NCI-H1417 treated with DMSO at 0.1 percent for 48 hours (cell line): ENCODE measurements at places on chromosomes 7 and 10.

- no peak for DNase-seq
Observed at GRCh38 chr7:151351027-151351426, 9.4 kb downstream of the NUB1 start.

DNA sequence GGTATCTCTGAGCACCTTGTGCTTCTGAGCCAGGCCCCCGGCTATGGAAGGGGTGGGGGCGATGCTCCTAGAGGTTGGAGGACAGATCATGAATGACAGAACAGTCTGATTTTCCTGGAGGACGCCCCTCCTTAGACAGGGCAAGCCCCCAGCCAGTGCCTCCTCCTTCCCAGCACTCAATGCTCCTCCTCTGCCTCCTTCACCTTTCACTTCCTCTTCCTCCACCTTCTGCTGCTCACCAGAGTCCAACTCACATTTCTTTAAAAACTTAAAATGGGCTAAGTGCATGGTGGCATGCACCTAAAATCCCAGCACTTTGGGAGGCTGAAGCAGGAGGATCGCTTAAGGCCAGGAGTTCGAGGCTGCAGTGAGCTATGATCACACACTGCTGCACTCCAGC is 71.1 kb upstream of the CUX1 start:
- DNase-seq: no peak

DNA sequence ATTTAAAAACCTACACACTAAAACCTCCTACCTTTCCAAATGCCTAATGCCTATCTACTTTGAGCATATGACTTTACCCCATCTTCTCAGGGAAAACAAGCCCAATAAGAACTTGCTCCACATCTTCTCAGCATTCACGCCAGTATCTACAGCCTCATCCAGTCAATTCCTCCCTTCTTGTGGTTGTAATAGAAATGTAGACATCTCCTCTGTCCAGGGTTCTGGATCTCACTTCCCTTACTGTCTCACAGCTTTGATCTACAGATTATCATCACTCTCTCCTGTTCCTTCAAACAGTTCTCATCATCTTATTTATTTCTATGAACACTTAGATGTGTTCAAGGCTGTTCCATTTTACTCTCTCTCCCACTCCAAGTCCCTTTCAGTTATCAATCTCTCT is 70.4 kb upstream of the NOBOX start:
- no peak for DNase-seq

GRCh38 chr10:110305767-110306451 is 1.2 kb upstream of the SMNDC1 start:
- DNase-seq: peak; percentile 33

GRCh38 chr10:109913306-109913892 is 9.9 kb downstream of the XPNPEP1 start:
- no peak for DNase-seq

- DNase-seq: no peak
Observed at GRCh38 chr7:105297985-105298384, 90.7 kb downstream of the SRPK2 start.

GRCh38 chr10:119313644-119314043 is 106.3 kb downstream of the GRK5 start:
- no peak for DNase-seq

DNA sequence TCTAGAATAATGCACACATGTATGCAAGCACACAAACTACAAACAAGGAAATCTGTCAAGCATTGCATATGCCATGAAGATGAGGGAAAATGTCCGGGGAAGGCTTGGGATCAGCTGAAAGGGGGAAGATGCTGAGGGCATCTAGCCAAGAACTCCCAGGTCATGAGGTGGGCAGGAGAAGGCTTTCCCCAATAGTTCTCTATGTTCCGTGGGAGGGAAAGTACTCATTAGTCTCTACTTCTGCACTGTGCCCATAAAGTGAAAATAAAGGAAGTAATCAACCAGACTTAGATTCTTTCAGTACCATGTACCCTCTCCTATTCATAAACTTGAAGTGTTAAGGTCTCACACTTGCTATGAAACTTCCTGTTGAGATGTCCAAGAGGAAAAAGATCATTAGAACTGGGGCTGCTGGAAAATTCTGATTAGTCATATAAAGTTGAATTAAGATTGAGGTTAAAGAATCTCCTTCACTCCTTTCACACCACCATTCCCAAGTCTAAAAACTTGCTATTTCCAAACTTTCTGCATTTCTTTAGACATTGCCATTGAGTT is 17.1 kb upstream of the LIPF start:
- DNase-seq: no peak
